ENCODE measurements at places on chromosomes 11 and 22.

DNA sequence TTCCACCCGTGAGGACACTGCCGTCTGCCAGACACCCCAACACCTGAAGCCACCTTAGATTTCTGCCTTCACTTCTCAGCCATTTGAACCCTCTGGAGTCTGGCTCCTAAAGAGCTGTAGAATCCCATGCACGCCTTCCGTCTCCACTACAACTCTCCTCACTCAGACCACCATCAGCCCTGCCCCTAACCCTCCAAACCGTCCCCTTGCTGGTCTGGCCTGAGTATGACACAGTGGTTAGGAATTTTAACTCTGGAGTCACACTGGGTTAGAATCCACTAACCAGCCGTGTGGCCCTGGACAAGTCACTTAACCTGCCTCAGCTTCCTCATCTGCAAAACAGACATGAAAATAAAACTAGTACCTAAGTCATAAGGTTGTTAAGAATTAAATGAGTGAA, 3.0 kb downstream of the CNIH2 start:
- DNase-seq = no peak

DNA sequence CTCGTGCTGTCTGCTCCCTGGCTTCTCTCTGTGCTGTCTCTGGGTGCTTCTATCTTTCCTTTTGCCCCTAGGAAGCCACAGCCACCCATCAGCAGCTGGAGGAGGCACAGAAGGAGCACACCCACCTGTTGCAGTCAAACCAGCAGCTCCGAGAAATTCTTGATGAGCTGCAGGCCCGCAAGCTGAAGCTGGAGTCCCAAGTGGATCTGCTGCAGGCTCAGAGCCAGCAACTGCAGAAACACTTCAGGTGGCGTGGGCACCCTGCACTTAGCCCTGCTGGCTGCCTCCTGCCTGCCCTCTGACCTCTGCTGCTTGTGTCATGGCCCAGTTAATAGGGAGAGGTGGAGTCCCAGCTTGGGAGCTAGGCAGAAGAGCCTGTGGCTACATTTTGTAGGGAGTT, 67.8 kb downstream of the CEP164 start:
- no peak for DNase-seq

DNA sequence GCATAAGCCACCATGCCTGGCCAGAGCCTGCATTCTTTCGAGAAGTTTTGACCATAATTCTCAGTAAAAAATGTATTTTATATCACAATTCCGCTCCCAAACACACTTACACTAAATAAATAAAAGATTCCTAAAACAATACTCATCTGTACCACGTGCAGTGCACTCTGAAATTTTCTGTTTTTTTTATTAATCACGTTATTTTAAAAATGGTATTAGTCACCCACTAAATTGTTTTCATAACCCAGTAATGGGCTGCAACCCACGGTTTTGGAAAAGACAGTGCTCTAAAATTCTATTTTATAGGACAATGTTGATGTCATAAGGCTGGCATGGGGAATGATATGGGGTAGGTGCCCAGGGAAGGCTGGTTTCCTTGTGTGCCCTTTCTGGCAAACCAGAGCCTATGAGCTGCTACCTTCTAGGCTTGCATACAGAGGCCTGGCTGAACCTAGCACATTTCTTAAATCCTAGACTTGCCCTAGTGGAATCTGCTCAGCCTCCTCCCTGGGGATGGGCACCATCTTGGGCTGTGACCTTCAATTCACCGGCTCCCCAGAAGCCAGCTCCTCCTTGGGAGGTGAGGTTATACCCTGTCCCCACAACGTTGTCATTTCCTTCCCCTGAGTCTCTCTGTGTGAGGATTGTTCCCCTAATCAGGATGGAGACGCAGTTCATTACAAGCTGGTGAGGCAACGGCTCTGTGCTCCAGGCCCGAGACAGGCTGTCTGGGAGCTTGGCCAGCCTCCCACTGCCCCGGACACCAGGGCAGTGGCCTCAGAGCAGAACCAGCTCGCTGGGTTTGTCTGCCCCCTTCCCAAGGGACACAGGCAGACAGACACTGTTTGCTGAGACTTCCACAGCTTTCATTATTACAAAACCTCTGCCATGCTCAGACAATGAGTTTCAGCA, 116.5 kb upstream of the NAV2 start:
- DNase-seq = peak; percentile 92

GRCh38 chr11:72989727-72990126, 152.4 kb downstream of the FCHSD2 start:
- no peak for DNase-seq

DNA sequence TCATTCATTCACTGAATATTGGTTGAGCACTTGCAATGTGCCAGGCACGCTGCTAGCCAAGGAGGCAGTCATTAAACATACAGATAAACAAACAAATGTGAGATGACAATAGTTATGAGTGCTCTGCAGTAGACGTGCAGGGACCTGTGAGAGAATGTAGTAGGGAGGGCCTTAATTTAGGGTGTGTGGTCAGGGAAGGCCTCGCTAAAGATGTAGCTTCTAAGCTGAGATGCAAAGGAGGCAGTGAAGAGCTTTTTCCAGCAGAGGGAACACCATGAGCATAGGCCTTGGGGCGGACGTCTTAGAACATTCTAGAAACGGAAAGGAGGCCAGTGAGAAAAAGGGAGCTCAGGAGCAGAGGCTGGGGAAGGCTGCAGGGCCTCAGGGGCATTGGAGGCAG, 789 bp upstream of the NCF4 start:
- DNase-seq = no peak

DNA sequence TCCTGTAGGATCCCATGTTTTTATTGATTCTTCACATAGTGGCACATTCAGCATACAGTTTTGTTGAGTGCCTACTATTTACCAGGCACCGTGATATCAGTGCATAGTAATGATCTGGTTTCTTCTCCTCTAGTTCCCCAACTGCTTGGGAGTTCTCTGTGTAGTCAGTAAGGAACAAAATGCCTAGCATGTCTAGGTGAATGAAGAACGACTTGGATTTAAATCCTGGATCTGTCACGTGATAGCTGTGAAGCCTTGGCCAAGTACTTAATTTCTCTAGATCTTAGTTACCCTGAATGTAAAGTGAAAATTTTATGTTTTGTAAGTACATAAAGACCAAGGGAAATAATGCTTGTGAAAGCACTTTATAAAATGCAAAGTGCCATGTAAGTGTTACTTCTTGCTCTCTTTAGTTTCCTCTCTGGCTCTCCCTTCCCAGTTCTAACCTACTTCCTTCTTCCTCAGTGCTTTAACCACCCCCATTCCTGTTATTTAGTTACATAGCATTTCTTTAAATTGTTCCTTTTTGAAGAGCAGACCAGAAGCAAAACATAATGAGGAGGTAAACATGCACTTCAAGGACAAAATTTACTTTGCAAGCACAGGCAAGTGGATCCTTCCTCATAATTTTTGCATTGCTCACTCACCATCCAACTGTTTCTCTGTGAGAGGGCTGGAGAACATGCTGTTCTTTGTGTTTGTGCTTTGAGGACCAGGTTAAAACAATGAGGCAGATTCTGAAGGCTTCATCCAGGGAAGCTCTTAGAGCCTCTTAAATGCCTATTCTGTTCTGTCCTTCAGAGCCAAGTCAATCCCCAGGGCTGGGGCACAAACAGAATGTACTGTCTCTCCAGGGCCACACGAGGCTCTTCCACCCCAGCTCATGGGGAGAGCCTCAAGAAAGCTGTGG, 353.9 kb upstream of the TENM4 start:
- no peak for DNase-seq

- DNase-seq = no peak
Observed at GRCh38 chr11:64715756-64716472, 7.1 kb downstream of the NRXN2 start.
